Fibroblast of mammary gland (primary cell): ENCODE measurements at places on chromosomes 3 and 15.

DNA sequence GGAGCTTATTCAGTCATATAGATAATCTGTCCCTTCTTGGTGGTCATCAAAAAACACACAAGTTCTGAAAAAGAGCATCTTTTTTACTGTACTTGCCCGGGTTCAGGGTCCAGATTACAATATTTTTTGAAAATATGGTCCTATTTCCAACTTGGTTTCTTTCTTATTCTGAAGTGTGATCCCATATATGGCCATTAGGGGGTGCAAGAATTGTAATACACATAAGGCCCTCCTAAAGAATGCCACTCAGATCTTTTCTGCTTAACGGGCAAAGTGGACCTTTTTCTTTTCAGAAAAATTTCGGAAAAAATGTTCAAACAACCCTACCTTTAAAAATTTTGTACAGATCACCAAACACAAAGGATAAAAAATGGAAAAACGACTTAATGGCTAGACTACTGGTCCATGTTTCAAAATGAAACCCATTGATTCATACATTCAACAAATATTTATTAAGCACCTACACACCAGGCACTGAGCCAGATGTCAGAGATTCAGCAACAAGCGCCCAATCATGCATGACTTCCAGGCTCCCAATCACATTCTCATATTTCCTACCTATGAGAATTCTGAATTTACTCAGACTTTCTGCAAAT lies 102.0 kb upstream of the MYRIP start:
- peak; percentile 57 for DNase-seq

DNA sequence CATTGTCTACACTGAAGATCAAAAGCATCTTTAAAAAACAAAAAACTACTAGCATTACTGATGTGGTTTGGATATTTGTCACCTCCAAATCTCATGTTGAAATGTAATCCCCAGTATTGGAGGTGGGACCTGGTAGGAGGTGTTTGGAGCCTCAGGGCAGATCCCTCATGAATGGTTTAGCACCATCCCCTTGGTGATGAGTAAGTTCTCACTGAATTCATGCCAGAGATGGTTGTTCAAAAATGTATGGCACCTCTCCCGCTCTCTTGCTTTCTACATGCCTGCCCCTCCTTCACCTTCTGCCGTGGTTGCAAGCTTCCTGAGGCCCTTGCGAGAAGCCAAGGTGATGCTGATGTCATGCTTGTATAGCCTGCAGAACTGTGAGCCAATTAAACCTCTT lies 136.6 kb upstream of the FHIT start:
- DNase-seq = no peak

DNA sequence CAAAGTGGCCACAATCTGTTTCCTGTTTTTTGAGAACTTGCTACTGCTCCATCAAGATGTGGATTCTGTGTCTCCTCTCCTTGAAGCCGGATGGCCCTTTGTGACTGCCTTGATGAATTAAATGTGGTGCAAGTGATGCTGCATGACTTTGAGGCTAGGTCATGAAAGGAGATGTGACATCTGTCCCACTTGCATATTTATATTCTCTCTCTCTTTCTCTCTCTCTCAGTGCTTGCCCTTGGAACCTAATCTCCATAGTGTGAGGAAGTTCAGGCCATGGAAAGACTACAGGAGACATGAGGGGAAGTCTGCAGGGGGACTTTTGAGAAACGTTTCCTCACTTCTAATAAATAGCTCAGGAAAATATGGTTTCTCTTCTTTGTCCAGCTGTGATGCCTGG lies 50.0 kb upstream of the ADPGK start:
- DNase-seq = no peak

GRCh38 chr15:68369931-68370767 lies 61.8 kb downstream of the ITGA11 start:
- DNase-seq = no peak

DNA sequence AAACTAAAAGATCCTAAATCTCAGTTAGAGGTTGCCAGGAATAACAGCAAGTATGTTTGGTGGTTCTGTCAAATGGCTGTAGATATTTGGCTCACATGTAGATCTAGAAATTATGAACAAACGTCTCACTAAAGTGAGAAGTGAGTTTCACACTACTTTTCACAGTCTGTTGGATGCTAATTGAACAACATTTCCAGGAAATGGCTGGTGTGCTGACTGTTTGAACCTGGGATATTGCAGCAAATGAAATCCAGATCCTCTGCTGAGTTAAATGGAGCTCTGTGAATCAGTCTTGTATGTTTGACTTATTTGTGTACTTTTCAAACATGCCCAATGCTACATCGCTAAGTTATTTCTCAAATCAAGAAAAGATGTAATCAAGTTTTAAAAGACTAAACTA lies 21.3 kb upstream of the RSL24D1 start:
- peak; percentile 29 for DNase-seq

DNA sequence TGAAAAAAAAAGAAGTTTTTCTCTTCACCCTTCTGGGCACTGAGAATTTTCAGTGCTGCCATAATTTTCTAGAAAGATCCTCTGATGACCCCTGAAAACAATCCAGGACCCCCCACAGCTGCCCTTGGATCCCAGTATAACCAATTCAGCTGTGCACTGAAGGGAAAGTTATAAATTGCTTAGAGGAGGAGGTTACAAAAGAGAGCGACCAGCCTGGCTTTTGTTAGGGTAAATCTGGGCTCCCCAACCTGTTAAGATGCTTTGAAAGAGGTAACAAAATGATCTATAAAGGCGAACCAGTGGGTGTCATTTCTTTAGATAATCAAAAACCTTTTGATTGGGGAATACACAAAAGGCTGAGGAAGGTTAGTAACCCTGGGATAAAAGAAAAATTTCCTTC lies 407.9 kb upstream of the ATP11B start:
- DNase-seq = no peak

DNA sequence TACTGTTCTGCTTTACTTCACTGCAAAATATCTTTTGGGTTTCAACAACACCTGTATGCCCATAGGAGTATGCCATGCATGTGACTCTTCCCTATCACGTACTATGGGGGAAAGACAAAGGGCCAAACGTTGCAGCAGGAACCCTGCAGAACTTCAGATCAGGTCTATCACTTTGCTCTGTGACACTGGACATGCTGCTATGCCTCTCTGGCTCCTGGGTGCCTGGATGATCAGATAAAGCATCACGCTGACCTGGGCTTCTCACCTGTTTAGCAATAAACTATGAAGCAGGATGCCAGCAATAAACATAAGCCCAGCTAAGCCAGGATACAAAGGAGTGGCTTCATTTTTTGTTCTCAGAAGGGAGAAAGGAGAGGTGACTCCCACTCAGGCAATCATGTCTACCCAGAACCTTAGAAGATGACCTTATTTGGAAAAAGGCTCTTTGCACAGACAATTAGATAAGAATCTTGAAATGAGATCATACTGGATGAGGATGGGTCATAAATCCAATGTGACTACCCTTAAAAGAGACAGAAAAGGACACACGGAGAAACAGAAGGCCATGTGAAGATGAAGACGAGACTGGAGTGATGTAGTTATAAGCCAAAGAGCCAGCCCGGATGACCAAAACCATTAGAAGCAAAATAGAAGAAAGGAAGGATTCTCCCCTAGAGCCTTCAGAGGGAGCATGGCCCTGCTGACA lies 19.3 kb downstream of the POMGNT2 start:
- no peak for DNase-seq

DNA sequence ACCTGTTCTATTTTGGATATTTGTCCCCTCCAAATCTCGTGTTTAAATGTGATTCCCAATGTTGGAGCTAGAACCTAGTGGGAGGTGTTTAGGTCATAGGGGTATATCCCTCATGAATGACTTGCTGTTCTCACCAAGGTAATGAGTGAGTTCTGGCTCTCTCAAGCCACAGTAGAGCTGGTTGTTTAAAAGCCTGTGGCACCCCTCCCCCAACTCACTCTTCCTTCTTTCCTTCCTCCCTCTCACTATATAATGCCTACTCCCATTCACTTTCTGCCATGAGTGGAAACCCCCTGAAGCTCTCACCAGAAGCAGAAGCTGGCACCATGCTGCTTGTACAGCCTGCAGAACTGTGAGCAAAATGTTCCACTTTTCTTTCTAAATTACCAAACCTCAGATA lies 341.1 kb downstream of the SI start:
- DNase-seq = no peak
